ENCODE measurements at places on chromosomes 5 and 9. TPM values are rescaled to one million over a fixed set of nuclear protein-coding genes. Genes with fewer than 3 reads are reported as not detected.

Gene LYRM7
- total RNA-seq = 15.8 TPM

Gene AIF1L
- total RNA-seq = 0.25 TPM

Gene PLGRKT
- 23.6 TPM for total RNA-seq

Gene C5orf52
- not detected for total RNA-seq

Gene RACK1
- total RNA-seq = 4,249 TPM

Gene TAF1L
- under 0.01 TPM for total RNA-seq

Gene CORO2A
- total RNA-seq = 0.44 TPM

Gene SLC6A19
- not detected for total RNA-seq

Gene FOXD1
- 3.2 TPM for total RNA-seq

Gene PCDHGA1
- 0.62 TPM for total RNA-seq

Gene ARSK
- 11.1 TPM for total RNA-seq

Gene IFNA2
- total RNA-seq = not detected

Gene OR1N2
- total RNA-seq = not detected

Gene IFNB1
- total RNA-seq = not detected

Gene SHOC1
- total RNA-seq = not detected

Gene GADD45G
- total RNA-seq = 0.66 TPM

Gene LCNL1
- 0.66 TPM for total RNA-seq

Gene CCL27
- total RNA-seq = not detected

Gene SPAAR
- not detected for total RNA-seq

Gene SHISAL2B
- total RNA-seq = not detected

Gene HTR1A
- total RNA-seq = not detected

Gene PTPRD
- 8.9 TPM for total RNA-seq

Gene LTC4S
- total RNA-seq = 0.33 TPM

Gene FBXO4
- 11.1 TPM for total RNA-seq

Gene SPATA31E1
- under 0.01 TPM for total RNA-seq

Gene FABP6
- total RNA-seq = not detected

Gene PLPP7
- 7.9 TPM for total RNA-seq

Gene COL23A1
- under 0.01 TPM for total RNA-seq

Gene SURF6
- total RNA-seq = 13.5 TPM

Gene RAB3C
- not detected for total RNA-seq
